ENCODE measurements at places on chromosomes 2 and 18. TPM values are rescaled to one million over a fixed set of nuclear protein-coding genes. Genes with fewer than 3 reads are reported as not detected.
A peak's percentile ranks its signal among the peaks of the same experiment; 100 is the strongest.

GRCh38 chr2:28129955-28130695, 239.6 kb downstream of the BABAM2 start:
- no peak for DNase-seq

AQP12B gene
- not detected for total RNA-seq

- no peak for DNase-seq
Observed at GRCh38 chr2:177683661-177684069, 291.1 kb downstream of the AGPS start.

- no peak for DNase-seq
Observed at GRCh38 chr18:48910972-48911545, 39.7 kb downstream of the SMAD7 start.

DNA sequence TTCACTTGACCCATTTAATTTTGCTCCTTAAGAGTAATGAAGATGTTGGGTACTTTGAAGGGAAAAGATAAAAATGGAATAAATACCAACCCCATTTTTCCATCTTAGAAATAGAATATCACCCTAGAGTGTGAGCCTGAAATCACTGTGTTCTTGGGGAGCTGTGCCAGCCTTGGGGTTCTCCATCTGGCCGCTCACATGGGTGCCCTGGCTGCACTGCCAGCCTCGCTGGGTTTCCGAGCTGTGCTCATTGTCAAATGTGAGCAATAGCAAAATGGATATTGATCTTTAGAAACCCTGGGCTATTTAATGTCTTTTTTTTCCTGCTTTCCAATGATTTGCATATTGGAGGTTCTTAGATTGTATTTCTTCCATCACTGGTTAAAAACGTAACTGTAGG, 9.3 kb downstream of the APCDD1 start:
- no peak for DNase-seq

DNA sequence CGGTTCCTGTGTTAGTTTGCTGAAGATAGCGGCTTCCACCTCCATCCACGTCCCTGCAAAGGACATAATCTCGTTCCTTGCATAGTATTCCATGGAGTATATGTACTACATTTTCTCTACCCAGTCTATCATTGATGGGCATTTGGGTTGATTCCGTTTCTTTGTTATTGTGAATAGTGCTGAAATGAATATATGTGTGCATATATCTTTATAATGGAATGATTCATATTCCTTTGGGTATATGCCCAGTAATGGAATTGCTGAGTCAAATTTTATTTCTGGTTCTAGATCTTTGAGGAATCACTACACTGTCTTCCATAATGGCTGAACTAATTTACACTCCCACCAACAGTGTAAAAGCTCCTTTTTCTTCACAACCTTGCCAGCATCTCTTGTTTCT, 255.4 kb upstream of the CDH2 start:
- no peak for DNase-seq

- no peak for DNase-seq
Observed at GRCh38 chr2:24332791-24333540, 27.4 kb downstream of the ITSN2 start.

KCNS3 gene
- 28.8 TPM for total RNA-seq

POU3F3 gene
- total RNA-seq, result not detected

ASXL2 gene
- total RNA-seq, result 23.5 TPM

GRCh38 chr2:54247115-54247514, 8.9 kb downstream of the TSPYL6 start:
- no peak for DNase-seq

EVX2 gene
- not detected for total RNA-seq

DNA sequence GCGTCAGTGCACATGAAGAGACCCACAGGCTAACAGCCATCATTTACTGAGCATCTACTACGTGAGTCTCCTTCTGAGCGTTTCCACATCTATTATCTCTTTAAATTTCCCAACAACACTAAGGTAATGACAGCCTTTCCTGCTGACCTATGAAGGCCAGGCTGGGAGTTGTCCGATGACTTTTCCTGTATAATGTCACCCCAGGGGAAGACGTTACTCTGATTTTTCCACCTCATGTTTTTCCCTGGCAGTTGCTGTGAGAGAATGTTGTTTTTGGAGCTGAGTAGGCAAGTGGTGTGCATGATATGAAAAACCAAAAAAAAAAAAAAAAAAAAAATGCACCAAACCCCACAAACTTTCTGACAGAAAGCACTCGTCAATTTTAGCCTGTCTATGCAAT, 207.6 kb downstream of the SLC8A1 start:
- no peak for DNase-seq

GRCh38 chr2:71530641-71531332, 77.4 kb downstream of the DYSF start:
- no peak for DNase-seq

DNA sequence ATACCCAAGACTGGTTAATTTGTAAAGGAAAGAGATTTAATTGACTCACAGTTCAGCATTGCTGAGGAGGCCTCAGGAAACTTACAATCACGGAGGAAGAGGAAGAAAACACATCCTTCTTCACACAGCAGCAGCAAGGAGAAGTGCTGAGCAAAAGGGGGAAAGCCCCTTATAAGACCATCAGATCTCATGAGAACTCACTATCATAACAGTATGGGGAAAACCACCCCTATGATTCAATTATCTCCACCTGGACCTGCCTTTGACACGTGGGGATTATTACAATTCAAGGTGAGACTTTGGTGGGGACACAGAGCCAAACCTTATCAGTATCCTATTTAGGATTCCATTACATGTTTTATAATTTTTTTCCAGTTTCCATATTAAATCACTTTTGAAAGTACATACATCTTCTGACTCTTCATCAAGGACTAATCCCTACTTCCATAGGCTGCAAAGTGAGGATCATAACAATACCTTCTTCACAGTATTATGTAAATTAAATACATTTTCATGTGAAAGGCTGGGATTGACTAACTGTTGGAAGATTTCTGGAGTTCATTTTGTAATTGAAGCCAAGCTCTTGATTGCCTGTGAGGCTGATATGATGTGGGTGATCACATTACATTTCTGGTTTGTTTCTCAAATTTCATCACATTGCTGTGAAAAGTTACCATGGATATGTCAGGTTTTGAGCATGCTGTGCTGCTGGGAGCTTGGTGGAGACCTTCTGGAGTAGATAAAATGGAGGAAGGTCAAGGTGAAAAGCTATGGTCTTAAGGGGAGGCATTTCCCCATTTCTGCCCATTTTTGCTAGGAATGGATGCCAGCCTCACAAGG, 31.7 kb upstream of the CERS6 start:
- no peak for DNase-seq

GRCh38 chr2:88068044-88068443, 419 bp downstream of the SMYD1 start:
- peak; percentile 26 for DNase-seq

RFTN2 gene
- total RNA-seq, result 5.0 TPM

- no peak for DNase-seq
Observed at GRCh38 chr2:26356111-26356510, 9.5 kb upstream of the ADGRF3 start.

SNED1 gene
- 14.1 TPM for total RNA-seq

- no peak for DNase-seq
Observed at GRCh38 chr2:84957771-84958134, 13.2 kb upstream of the KCMF1 start.

DNA sequence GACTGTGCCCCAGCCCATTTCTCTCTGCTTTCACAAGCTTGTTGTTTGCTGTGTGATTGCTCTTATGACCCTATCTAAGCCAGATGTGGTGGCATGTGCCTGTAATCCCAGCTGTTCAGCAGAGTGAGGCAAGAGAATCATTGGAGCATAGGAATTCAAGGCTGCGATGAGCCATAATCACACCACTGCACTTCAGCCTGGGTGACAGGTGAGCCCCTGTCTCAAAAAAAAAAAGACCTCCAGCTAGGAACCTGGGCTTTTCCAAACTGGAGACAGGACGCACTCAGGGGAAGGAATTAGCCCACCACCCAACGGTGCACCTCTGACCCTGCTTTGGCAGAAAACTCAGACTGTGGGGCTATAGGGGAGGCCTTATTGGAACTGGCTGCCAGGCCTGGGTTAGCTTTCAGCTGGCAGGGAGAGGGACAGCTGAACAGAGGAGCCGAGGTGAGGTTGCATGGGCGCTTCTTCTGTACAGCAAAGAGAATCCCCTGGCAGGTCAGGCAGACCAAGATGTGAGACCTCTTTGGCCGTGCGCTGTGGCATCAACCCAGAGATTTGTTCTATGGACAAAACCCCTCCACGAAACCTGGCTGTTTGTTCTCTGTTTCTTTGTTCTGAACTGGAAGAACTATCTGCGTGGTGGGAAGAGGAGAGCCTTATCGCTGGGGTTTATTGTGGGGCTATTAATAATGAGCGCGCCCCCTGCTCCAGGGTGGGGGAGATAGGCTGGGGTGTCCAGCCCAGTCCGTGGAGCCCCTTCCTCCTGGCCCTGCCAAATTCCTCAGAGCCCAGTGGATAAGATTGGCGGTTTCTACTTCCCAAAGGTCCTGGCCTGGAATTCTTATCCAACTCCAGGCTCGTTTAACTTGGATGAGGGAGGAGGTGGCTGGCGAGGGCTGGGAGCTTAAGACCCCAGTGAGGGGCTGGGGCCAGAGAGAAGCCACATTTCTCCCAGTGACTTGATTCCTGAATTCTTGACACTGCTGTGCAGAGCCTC, 38.8 kb upstream of the SMAD7 start:
- no peak for DNase-seq

- no peak for DNase-seq
Observed at GRCh38 chr2:199833525-199833924, 17.5 kb downstream of the FTCDNL1 start.

DNA sequence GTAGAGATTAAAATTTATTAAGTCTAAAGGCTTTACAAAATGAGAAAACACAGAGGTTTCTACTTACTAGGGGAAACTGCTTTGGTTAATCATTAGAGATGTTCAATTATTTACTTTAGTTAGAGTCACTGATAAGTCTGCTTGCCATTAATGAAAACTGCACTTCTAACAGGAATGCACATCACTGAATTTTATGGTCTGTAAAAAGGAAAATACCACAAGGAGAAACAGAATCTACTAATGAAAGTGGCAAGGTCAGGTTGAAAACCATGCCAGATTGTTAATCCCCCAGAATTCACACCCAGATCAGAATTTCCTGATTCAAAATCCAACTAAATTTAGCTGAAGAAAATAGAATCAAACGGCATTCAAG, 90.5 kb upstream of the GRB14 start:
- no peak for DNase-seq

All from esophagus muscularis mucosa (tissue), 4 donors.